ENCODE measurements at places on chromosomes 16 and 17. TPM values are rescaled to one million over a fixed set of nuclear protein-coding genes. Genes with fewer than 3 reads are reported as not detected.

GRCh38 chr16:62019851-62020250, 16.4 kb downstream of the CDH8 start:
- no peak for DNase-seq

DNA sequence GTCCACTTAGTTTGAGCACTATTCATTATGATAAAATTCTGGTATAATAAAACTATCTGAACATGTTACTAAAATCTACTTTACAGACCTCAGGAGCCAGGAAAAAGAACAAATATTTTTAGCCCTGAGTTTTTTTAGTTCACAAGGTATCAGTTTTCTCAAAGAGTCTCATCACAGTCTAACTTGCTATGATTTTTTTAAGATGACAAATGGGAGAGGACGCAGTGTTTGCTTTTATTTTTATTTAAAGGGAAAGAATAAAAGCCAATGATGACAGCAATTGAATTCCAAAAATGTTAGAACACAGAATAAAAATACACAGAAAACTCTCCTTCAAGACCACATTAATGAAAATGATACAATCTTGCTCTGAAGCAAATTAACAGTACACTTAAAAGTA, 7.4 kb downstream of the MED13 start:
- DNase-seq = no peak

- no peak for DNase-seq
These were observed 15.9 kb downstream of the TAF15 start for GRCh38 chr17:35825206-35825605.

DNA sequence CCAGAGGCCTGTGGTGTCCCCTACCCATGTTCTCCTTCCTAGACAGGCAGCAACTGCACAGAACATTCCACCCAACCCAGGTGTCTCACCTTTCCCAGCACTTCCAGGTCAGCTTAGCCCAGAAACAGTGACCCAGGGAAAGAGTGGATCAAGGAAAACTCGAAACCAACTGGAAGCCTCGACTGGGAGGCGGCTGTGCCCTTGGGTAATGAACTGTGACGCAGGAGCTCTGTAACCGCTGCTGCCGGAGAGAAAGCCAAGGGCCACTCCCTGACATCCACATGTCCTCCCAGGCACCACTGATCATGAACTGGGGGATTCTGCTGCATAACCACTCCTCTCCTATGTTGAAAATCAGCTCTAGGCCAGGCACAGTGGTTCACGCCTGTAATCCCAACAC, 34.4 kb downstream of the WDR59 start:
- DNase-seq = no peak

GRCh38 chr16:72875291-72876031, 172.5 kb downstream of the ZFHX3 start:
- DNase-seq = no peak

- DNase-seq = no peak
These were observed 5.5 kb downstream of the KDM8 start for GRCh38 chr16:27208796-27209195.

DNA sequence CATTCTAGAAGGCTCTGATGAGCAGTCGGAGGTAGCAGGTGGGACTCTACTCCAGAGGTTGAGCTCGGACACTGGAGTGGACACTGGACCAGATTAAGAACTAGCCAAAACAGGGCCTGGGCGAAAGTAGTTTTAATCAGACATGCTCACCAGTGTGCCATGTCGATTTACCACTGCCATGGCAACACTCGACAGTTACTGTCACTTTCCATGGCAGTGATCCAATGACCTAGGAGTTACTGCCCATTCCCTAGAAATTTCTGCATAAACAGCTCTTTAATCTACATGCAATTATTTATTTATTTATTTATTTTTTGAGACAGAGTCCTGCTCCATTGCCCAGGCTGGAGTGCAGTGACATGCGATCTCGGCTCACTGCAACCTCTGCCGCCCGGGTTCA, 7.2 kb upstream of the METTL9 start:
- no peak for DNase-seq

DNA sequence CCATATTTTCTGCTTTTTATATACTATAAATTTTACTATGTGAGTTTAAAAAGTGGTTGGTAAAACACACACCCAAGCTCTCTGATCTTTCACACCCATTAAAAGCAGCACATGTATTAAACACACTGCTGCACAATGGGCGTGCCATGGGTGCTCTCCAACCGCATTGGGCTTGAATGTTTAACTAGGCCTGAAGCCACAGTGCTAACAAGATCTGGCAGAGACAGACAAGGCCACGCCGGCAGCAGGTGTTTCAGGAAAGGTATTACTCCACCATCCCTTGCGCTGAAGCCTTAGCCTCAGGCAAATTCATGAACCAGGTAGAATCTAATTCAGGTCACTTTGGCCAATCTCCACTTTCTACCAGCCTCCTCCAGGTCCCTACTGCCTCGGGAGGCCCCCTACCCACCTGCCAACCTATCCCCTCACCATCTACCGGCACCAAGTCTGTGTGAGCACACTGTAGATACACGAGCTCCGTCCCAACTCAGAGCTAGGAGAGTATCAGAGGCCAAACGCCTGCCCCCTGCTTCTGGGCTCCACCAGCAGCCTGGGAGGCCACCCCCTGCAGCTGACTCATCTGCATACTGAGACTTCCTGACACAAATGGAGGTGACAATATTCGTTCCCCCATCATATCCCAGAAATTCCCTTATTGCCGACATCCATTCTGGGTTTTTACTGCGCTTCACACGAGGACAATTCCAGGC, 95.0 kb downstream of the ADCY9 start:
- no peak for DNase-seq

DNA sequence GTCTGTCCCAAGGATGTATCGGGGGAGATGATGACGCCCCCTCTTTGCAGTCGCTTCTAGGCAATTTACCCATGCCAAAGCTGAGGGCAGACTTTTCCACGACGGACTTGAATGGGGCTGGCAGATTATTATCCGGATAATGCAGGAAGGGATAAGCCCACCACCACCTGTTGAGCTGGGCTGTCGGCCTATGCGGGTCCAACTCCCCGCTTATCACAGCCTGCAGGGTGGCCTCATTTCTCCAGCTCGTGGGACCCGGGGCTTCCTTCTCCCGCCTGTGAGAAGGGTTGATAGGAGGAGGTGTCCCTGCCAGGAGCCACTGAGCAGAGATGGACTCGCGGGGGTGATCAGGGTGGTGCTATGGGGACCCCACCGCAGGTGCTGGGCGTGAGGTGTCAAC, 559 bp downstream of the CACNG5 start:
- DNase-seq = no peak

UBE2G1 gene
- 60.0 TPM for total RNA-seq
